ENCODE measurements at places on chromosomes 16 and 17.

GRCh38 chr17:5921512-5922282 lies 148.5 kb upstream of the WSCD1 start:
- DNase-seq = no peak

DNA sequence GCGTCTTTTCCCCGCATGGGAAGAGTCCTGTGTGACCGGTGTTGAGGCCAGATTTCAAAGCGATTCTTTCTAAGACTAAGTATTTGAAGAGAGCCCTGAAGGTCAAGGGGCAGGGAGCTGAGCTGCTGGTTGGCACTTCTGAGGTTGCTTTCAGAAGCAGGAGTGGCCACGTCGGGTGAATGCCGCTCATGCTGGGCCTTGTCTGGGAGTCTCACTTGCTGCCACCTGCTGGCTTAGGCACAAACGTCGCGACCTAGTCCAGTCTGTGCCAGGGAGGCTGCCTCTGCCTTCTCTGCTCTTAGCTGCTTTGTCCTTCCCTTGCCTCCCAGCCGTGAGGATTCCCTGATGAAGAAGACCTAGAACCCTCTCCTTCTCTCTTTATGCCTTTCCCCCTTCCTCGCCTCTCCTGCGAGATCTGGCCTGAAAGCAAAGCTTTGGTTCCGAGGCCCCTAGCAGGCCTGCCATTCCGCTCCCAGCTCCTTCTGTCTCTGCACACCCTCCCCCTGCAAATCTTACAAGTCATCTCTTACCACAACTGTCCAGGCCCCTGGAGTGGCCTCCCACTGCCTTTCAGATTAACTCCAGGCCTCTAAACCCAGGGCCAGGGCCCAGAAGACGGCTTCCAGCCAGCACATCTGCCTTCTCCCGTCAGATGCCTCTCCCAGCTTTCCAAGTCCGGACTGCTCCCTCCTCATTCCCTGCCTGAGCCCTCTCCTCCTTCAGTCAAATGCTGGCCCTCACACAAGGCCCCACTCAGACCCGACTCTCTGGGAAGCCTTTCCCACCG lies 11.4 kb downstream of the CTNS start:
- no peak for DNase-seq

DNA sequence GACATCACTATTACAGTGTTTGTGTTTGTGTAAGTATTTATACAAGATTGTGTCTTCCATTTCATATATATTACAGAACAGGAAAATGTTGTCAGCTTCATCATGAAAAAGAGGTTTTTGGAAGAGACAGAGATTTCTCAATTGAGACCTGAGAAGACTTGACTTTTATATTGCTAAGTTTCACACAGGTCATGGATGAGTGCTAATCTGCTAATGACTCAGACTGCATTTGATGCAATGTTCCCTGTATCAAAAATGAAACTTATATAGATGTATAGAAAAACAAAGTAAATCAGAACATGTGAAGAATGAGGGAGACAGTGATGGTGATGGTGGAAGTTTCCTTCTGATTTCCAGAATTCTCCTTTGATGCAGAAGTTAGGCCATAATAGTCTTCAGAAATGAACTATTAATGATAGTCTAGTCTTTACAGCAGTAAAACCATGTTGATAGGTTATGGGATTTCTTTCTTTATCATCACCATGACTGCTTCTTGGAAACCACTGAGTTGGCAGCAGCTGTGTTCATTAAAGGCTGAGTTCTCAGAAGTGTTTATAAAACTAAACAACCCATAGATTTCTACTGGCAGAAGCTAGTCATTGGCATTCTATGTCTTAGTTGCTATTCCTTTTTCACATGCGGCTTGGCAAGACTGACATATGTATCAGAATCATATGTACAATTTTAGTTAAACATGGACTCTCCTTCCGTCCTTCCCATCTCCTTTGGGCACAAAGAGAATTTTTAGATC lies 56.1 kb downstream of the PCTP start:
- DNase-seq = no peak

GRCh38 chr17:12605222-12605621 lies 60.5 kb upstream of the MYOCD start:
- no peak for DNase-seq

DNA sequence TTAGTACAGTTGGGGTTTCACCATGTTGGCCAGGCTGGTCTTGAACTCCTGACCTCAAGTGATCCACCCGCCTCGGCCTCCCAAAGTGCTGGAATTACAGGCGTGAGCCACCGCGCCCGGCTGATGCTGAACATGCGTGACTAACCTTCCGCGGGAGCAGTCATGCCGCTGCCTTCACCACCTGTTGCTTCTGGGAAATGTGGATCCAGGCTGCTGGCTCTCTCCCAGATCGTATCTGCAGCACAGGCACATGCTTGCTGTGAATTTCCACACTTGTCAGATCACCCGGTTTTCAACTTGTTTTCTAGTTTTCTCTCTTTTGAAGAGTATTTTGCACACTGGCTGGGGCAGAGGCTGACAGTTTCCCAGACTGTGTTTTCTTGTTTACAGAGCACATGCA lies 97.9 kb downstream of the ADCY9 start:
- DNase-seq = no peak

- peak; percentile 65 for DNase-seq
These were observed 47.1 kb upstream of the AKTIP start for GRCh38 chr16:53549970-53550690.

DNA sequence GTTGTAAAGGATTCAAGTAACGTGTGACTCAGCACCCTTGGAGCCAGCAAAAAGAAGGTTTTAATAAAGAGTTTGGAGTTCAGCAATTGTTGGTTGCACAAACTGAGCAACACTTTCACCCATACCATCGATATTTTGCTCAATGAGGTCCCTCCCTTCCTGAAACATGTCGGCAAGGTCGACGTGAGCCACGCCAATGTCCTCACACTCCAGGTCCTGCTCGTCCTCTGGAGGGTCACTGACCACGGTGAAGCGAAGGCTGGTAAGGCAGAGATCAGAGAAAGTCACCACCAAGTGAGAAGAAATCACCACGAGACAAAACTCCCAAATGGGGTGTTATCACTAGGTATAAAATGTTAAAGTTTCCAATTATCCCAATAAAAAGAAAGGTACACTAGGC lies 98.3 kb downstream of the RPGRIP1L start:
- DNase-seq = no peak

DNA sequence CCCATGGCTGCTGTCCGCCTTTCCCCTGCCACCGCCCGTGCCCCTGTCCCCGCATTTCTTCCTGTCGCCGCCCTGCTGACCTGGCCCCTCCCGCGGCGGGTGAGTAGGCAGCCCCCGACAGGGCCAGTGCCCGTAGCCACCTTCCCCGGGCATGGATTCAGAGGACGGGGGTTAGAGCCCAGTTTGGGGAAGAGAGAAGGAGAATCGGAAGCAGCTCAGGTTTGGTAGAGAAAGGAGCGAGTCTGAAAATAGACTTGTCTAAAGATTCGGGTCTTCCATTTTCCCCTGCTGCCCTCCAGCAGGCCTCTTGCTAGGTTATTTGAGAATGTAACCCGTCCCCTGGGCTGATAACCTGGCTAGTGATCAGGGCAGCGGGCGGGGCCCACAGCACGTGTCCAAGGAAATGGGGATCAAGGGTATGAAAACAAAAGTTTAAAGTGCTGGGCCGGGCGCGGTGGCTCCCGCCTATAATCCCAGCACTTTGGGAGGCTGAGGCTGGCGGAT lies 7.9 kb upstream of the CLDN9 start:
- DNase-seq = no peak

GRCh38 chr16:48426244-48427141 lies 41.3 kb upstream of the SIAH1 start:
- DNase-seq = no peak

DNA sequence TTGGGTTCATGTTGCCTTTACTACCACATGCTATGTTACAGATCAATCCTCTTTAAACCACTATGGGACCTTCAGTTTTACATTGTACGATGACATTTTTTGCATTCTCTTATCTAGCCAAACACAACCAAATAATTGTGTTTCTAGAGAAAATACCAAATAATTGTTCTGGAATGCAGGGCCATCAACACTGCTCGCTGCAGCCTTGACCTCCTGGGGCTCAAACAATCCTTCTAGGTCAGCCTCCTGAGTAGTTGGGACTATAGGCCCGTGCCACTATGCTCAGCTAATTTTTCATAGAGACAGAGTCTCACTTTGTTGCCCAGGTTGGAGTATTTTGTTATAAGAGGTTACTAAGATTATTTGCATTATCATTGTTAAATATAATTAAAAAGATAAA lies 237.5 kb upstream of the PMFBP1 start:
- DNase-seq = peak; percentile 20

- no peak for DNase-seq
These were observed 51.0 kb downstream of the VAC14 start for GRCh38 chr16:70749681-70750601.

DNA sequence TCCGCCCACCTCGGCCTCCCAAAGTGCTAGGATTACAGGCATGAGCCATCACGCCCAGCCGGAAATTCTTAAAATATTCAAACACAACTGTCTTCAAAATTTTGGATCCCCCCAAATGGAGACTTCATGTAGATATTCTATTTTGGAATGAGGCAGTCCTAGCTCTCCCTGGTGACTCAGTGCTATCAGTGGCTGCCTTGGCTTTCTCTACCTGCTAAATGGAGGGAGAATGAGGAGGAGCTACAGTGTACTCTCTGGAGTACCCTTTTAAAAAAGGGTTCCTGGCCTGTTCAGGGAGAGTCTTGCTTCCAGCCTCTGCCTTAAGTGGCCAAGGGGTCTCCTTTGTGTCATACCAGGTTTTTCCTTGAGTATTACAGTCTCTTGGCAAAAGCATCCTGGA lies 10.8 kb downstream of the ALKBH5 start:
- DNase-seq = no peak

- DNase-seq = no peak
These were observed 32.9 kb downstream of the HS3ST3A1 start for GRCh38 chr17:13568582-13569397.

- no peak for DNase-seq
These were observed 330.4 kb downstream of the CDH13 start for GRCh38 chr16:82957212-82957611.

GRCh38 chr17:34570506-34570905 lies 8.9 kb upstream of the TMEM132E start:
- DNase-seq = no peak

DNA sequence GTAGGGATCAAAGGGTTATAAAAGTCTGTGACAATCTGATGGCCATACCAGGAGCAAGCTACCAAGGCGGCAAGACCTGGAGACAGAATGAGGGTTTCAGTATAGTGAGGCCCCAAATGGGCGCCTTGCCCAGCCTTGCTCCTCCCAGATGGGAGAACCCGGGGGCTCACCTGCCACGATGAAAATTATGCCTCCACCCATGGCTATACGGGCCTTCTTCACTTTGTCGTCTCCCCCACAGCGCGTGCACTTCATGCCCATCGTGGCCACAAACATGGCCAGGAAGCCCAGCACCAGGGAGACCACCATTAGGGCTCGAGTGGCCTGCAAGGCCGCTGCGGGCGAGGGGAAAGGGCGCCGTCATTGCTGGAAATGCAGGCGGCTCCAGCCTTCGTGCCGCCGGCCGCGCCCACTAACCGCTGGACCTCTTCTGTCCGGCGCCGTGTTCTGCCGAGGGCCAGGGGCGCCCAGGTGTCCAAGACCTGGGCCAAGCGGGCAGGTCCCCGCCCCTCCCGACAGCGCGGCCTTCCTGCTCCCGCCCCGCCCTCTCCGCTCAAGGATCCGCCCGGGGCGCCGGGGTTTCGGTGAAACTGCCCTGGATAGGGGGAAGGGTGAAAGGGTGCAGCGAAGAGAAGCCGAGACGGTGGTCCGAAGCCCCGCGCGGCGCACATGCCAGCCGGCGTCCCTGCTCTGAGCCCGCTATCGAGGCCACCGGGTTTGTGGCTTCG lies 1.5 kb downstream of the CLDN7 start:
- DNase-seq = no peak

- no peak for DNase-seq
These were observed 18.5 kb upstream of the CDH15 start for GRCh38 chr16:89152831-89153700.

GRCh38 chr17:8593830-8594229 lies 36.7 kb downstream of the MYH10 start:
- DNase-seq = no peak

- no peak for DNase-seq
These were observed 15.1 kb upstream of the NCBP3 start for GRCh38 chr17:3860939-3861700.

- DNase-seq = no peak
These were observed 17.1 kb upstream of the C17orf58 start for GRCh38 chr17:68013385-68013784.

- DNase-seq = no peak
These were observed 78.4 kb downstream of the CNGB1 start for GRCh38 chr16:57892447-57893096.

- no peak for DNase-seq
These were observed 887 bp upstream of the LASP1 start for GRCh38 chr17:38868817-38869525.

- DNase-seq = no peak
These were observed 14.6 kb upstream of the CD79B start for GRCh38 chr17:63946440-63947363.

GRCh38 chr17:48678141-48678971 lies 44.0 kb downstream of the PRAC1 start:
- peak; percentile 48 for DNase-seq

- no peak for DNase-seq
These were observed 43.5 kb downstream of the TBX21 start for GRCh38 chr17:47776330-47777197.

DNA sequence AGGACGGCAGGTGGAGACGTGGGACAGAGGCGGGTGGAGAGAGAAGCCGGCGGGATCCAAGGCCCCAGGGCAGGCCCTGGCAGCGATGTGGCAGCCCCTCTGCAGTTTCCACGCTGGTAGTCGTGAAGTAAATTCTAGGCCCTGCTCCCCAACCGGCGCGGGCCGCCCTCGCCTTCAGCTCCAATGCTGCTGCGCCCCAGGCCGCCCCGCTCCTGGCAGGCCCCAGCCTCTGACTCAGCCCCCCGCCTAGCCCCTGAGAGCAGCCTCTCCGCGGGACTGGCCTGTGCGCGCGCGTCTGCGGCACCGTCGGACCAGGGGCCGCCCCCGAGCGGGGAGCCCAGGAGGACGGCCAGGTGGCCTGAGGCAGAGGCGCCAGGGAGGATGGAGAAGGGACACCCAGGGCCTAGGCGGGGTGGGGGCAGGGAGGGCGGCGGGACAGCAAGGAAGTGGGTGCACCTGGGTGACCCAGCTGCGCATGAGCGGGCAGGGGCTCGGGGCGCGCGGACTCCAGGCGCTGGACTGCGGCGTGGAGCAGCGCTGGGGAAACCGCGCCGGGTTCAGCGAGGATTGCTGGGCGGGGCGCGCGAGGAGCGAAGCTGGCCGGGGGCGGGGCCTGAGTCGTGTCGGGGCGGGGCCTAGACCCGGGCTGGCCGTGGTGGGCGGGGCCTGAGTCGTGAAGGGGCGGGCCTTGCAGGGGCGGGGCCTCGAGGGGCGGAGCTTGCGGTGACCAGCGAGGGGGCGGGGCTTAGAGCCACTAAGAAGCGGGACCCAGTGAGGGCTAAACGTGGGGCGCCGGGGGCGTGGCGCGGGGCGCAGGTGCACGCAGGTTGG lies 29.6 kb downstream of the ZNF778 start:
- DNase-seq = peak; percentile 57

GRCh38 chr17:50240851-50241250 lies 33.4 kb upstream of the TMEM92 start:
- no peak for DNase-seq

- no peak for DNase-seq
These were observed 14.6 kb downstream of the SPNS3 start for GRCh38 chr17:4448197-4448980.

- DNase-seq = peak; percentile 73
These were observed 289.4 kb downstream of the SEC14L1 start for GRCh38 chr17:77429969-77430752.
